ENCODE measurements at places on chromosomes 11 and 22.

DNA sequence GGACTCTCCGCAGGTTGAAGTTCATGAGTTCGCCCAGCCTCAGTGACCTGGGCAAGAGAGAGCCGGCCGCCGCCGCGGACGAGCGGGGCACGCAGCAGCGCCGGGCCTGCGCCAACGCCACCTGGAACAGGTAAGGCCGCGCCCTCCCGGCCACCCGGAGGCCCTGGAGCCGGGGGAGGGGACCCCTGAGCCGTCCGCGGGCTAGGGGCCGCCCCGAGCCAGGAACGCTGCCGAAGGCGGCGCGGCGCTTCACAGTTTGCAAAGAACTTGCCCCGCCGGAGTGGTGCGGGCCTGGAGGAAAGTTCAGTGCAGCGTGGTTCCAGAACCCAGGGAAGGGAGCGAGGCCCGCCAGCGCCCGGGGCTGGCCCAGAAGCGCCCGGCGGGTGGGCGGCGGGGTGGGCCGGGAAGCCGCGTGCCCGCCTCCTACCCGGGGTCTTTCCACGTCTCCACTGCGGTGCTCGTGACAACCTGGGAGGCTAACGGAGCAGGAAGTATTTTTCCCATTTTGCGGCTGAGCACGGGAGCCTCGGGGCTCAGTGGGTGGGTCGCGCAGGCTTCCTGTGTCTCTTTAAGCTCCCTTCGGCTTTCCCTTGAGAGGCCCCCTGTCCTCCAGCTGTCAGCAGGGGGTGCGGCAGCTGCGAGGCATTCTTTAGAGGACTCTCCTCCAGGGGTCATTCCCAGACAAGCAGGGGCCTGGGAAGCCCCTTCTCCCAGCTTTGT lies 635 bp downstream of the PRR5 start:
- no peak overlapping the region for H3K27ac ChIP-seq
- DNase-seq, result no peak
- peak overlapping the region; percentile 75 for H3K4me3 ChIP-seq
- no peaks in the 10 kb centered on the region for H3K27me3 ChIP-seq
- no peaks in the 10 kb centered on the region for H3K36me3 ChIP-seq

GRCh38 chr11:15636521-15637089 lies 521.9 kb downstream of the INSC start:
- H3K27me3 ChIP-seq, result no peaks in the 10 kb centered on the region
- DNase-seq, result no peak
- H3K4me3 ChIP-seq, result no peak overlapping the region
- H3K4me1 ChIP-seq, result no peaks in the 10 kb centered on the region
- H3K27ac ChIP-seq, result no peak overlapping the region

GRCh38 chr22:23058481-23059283 lies 11.6 kb upstream of the GNAZ start:
- H3K36me3 ChIP-seq, result no peaks in the 10 kb centered on the region
- peak; percentile 12 for DNase-seq
- no peak overlapping the region for H3K4me3 ChIP-seq
- H3K27ac ChIP-seq, result no peak overlapping the region
- H3K27me3 ChIP-seq, result peaks cover 2% of the 10 kb centered on the region

DNA sequence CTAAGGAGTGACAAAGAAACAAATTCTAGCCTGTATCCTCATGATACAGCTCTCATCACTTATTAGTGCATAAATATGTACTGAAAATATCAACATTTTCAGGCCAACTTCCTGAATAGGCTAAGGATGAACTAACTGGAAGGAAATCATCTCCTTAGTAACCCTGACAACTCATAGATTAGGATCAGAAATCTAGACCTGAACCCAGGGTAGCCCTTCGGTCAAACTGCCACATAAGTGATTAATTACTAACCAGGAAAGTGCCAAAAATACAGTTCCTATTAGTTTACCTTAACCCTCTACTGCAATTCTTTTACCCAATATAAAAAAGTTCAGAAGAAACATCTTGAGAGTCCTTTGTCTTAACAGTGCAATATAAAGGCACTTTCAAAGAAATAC lies 40.0 kb downstream of the AMBRA1 start:
- H3K4me1 ChIP-seq, result peaks cover 30% of the 10 kb centered on the region
- no peak overlapping the region for H3K4me3 ChIP-seq
- DNase-seq, result no peak
- H3K27ac ChIP-seq, result no peak overlapping the region
- H3K27me3 ChIP-seq, result no peaks in the 10 kb centered on the region

- DNase-seq, result no peak
- no peaks in the 10 kb centered on the region for H3K27me3 ChIP-seq
- no peaks in the 10 kb centered on the region for H3K36me3 ChIP-seq
- H3K27ac ChIP-seq, result no peak overlapping the region
- H3K4me1 ChIP-seq, result no peaks in the 10 kb centered on the region
These were observed 370.6 kb downstream of the CADM1 start for GRCh38 chr11:115133475-115134209.

- no peak overlapping the region for H3K4me3 ChIP-seq
- H3K36me3 ChIP-seq, result no peaks in the 10 kb centered on the region
- DNase-seq, result no peak
These were observed 329.7 kb downstream of the CTTN start for GRCh38 chr11:70727899-70728620.

- peaks cover 8% of the 10 kb centered on the region for H3K27me3 ChIP-seq
- no peak overlapping the region for H3K27ac ChIP-seq
- H3K36me3 ChIP-seq, result no peaks in the 10 kb centered on the region
- peaks cover 1% of the 10 kb centered on the region for H3K4me1 ChIP-seq
- no peak for DNase-seq
- H3K4me3 ChIP-seq, result no peak overlapping the region
These were observed 81.4 kb upstream of the THY1 start for GRCh38 chr11:119504371-119504770.

- no peak overlapping the region for H3K27ac ChIP-seq
- no peak overlapping the region for H3K4me3 ChIP-seq
- H3K36me3 ChIP-seq, result peaks cover 65% of the 10 kb centered on the region
- H3K4me1 ChIP-seq, result peaks cover 16% of the 10 kb centered on the region
- no peak for DNase-seq
These were observed 78.2 kb downstream of the PPFIBP2 start for GRCh38 chr11:7591987-7592386.

DNA sequence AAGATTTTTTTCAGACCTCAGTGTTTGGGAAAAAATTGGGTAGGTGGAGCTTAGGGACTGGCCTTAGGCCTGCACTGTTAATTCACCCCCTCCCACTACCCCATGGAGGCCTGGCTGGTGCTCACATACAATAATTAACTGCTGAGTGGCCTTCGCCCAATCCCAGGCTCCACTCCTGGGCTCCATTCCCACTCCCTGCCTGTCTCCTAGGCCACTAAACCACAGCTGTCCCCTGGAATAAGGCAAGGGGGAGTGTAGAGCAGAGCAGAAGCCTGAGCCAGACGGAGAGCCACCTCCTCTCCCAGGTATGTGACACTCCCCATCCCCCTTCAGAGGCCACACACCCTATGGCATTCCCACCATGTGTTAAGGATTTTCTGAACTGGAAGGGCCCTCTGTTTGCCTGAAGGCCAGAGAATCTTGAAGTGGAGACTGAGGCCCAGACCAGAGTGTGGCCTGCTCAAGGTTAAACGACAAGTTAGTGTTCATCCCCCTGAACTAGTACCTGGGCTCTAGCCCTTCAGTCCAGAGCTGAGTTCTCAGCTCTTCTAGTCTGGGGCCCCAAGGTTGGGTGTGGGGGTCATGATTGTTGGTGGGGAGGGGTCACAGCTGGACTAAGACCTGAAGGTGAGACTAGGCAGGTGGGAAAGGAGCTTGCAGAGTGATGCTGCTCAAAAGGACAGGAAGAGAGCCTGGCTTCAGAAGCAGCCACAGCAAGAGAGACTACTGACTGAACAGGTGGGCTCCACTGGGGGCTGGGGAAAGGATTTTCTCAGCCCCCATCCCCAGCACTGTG lies 2.3 kb upstream of the FOLR1 start:
- no peaks in the 10 kb centered on the region for H3K36me3 ChIP-seq
- no peak for DNase-seq
- no peak overlapping the region for H3K4me3 ChIP-seq
- H3K27me3 ChIP-seq, result no peaks in the 10 kb centered on the region
